Fibroblast of lung (primary cell): ENCODE measurements at places on chromosomes 5 and 9. TPM values are rescaled to one million over a fixed set of nuclear protein-coding genes. Genes with fewer than 3 reads are reported as not detected.

GRCh38 chr5:91384671-91385430 is 1.7 kb upstream of the ARRDC3 start:
- peak; percentile 96 for DNase-seq
- H3K4me1 ChIP-seq = peaks cover 4% of the 10 kb centered on the region
- H3K27me3 ChIP-seq = no peaks in the 10 kb centered on the region
- peak overlapping the region; percentile 74 for H3K4me3 ChIP-seq
- no peaks in the 10 kb centered on the region for H3K36me3 ChIP-seq

DNA sequence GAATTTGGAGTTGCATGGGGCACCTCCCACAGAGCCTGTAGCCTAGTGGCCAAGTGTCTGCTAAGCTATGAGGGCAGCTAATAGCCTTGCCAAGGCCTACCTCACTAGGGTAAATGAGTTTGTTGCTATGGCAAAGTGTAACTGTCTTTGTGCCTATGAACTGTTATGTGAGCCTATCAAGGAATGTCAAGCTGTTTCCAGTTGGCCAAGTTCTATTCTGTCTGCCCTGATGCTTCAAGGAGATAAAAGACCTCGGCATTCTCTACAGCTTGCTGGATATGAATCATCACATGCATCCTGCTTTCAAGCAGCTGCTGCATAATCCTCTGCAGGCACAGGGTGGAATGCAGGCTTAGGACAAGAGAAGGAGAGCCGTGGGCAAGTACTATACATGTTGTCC is 69.8 kb upstream of the CCDC112 start:
- H3K36me3 ChIP-seq = no peaks in the 10 kb centered on the region
- H3K27me3 ChIP-seq = no peaks in the 10 kb centered on the region
- peak; percentile 99 for DNase-seq
- H3K4me3 ChIP-seq = no peak overlapping the region
- H3K4me1 ChIP-seq = peaks cover 8% of the 10 kb centered on the region

DNA sequence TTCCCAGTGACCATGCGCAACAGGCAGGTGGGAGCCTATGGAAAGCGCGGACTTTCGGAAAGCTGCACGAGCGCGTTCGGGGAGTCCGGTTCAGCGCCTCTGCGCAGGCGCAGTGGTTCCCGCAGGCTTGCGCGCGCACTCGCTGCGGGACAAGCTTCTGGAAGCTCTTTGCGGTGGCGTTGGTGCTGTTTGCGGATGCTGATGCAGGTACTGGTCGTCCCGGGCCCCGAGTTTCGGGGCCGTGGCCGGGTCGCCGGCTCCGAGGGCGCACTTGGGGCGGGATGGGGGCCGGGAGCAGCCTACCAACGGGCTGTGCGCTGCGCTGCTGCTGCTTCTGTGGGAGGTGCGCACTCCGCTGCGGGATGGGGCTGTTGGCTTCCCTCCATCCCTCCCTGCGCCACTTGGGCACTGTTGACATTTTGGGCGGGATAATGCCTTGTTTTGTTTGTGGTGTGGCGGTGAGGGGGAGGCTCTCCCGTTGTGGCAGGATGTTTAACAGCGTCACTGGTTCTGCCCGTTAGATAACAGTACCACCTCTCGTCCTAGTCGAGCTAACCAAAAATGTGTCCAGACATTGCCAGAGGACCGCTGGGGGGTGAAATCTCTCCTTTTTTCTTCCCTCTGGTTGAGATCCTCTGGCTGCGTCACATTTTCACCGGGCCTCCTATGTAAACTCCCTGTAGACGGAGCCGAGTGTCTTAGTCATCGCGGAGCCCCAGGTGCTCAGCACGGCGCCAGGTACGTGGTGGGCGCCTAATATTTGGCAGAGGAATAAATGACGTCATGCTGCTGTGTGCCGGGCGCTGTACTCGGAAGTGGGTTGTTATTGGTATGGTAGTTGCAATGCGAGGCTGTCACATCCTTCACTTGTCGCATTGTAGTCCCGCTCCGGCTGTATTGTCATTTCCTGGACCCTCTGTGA is at the start of gene ZNF483:
ZNF483 (plus strand) TSS at position 124 of the 922 bp plus-strand sequence. CDS start 2,217 bp downstream, outside the sequence.
- no peak within 1 kb of the TSS for H3K27ac ChIP-seq
- H3K4me1 ChIP-seq = peaks cover 5% of the 10 kb centered on the region
- peak; percentile 67 for DNase-seq

AGXT2 gene
- total RNA-seq = not detected in 2 replicates

KIF12 gene
- not detected in 2 replicates for total RNA-seq
